GM19239 (cell line): ENCODE measurements at places on chromosomes 5 and 9.

GRCh38 chr5:153534102-153534501, 43.6 kb downstream of the GRIA1 start:
- DNase-seq: no peak

DNA sequence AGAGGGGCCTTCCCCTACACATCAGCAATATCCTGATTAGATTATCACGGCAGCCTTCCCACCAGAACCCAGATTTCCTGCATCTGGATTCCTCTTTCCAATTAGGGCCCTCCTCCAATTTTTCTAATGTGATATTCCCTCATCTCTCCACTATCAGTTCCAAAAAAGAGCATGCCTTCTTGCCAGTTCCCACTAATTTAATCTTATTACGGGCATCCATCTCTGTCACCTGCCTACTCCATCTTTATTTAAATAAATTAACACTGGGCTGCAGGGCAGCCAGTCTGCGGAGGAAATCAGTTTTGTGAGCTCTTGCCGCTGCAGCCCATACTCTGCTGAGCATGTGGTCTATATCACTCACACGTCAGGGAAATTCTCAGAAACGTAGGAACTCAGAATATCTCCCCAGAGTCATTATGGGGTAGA, 16.6 kb upstream of the FBP2 start:
- no peak for DNase-seq

GRCh38 chr5:40033009-40033408, 608.2 kb upstream of the DAB2 start:
- DNase-seq: no peak

DNA sequence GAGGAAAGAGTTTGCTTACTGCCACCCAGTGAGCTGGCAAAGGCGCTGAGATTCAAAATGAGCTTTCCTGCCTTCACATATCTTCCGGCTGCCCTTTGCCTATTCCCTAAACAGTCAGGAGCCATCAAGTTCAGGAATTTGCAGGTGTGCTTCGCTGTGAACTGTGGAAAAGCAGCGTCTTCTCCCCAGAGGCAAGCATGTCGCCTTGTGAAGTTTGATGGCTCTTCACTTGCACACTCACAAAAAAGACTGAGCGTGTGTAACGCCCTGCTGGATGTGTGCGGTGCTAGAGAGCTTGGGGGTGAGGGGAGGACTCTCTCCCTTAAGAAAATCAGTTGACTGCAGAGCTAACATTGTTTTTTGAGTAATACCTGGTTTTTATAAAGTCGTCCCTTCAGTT, 288.7 kb downstream of the DOCK8 start:
- no peak for DNase-seq

GRCh38 chr5:2697446-2698200, 53.9 kb downstream of the IRX2 start:
- DNase-seq: no peak

- no peak for DNase-seq
These were observed 64.2 kb upstream of the GPR151 start for GRCh38 chr5:146580237-146580636.

DNA sequence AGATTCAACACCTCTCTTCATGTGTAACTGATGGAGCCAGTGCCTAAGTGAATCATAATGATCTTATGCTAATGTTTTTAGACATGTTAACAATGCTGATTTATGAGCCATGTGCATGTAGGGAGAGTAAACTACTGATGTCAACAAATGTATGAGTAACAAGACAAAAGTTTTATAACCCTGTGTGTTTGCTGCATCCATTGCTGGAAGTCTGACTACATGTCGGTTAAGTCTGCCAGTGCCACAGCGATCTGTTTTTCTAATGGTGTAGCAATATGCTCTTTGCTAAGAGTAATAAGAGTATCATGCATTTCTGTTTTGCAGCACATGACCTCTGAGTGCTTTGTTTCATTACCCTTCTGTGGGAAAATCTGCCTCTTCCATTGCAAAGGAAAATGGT, 26.4 kb upstream of the TMOD1 start:
- DNase-seq: no peak

DNA sequence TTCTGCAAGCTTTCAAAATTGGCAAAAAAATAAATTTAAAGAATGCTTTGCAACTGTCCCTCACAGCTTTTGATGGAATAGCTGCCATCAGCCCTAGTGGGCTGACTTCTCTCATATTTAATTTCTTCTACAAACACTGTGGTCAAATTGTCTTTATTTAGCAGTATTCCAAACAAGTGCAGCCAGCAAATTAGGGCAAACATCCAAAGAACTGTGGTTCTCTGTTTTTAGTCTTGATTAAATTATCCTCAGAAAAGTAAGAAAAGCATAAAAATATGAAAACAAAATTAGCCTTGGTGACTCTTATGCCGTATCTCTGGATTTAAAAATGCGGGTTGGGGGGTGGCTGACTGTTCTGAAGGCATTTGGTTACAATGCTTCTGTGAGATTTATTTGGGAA, 95.8 kb upstream of the RETREG1 start:
- no peak for DNase-seq

- DNase-seq: peak; percentile 41
These were observed 109.7 kb upstream of the LHFPL2 start for GRCh38 chr5:78758169-78758839.

GRCh38 chr9:37187713-37188439, 67.5 kb downstream of the ZCCHC7 start:
- DNase-seq: peak; percentile 24

GRCh38 chr9:106878081-106878837, 15.3 kb downstream of the ZNF462 start:
- DNase-seq: no peak

- DNase-seq: no peak
These were observed 102.6 kb upstream of the TBC1D2 start for GRCh38 chr9:98357921-98358535.

DNA sequence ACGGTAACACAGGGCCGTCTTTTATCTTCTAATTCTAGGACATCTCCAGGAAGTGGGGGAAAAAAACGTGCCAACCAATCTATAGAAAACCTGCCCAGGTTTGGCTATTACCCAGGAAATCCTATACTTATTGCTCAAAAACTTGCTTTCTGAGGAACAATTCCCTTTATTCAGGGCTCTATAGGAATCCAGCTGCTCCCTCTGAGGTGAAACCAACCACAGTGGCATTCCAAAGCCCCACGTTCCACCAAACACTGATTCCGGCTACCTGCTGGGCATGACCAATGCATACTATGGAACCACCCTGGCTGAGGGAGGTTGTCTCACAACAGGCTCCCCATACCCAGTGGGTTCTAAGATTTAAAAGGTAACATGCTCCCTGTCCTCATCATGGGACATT, 57.6 kb downstream of the GLIS3 start:
- no peak for DNase-seq

DNA sequence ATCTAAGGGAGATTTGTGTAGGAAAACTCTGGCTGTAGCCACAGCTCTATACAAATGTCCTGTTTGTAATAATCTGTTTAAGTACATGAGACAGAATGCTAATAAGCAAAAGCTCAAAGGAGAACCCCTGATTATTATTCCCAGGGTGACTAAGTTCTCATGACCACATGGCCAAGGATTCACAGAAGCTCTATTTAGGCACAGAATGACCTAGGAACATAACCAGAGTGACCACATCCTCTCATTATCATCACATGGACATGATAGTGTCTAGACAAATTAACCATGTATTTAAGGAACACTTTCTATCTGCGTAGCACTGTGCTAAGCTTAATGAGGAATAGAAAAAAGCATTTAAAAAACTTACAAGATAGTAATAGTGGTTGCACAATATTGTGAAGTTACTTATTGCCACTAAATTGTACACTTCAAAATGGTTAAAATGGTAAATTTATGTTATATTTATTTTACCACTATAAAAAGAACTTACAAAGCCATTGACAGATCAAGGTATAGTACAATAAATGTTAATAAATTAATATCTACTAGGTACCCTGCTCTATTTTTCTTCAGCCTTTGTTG, 56.3 kb downstream of the STX17 start:
- DNase-seq: no peak

DNA sequence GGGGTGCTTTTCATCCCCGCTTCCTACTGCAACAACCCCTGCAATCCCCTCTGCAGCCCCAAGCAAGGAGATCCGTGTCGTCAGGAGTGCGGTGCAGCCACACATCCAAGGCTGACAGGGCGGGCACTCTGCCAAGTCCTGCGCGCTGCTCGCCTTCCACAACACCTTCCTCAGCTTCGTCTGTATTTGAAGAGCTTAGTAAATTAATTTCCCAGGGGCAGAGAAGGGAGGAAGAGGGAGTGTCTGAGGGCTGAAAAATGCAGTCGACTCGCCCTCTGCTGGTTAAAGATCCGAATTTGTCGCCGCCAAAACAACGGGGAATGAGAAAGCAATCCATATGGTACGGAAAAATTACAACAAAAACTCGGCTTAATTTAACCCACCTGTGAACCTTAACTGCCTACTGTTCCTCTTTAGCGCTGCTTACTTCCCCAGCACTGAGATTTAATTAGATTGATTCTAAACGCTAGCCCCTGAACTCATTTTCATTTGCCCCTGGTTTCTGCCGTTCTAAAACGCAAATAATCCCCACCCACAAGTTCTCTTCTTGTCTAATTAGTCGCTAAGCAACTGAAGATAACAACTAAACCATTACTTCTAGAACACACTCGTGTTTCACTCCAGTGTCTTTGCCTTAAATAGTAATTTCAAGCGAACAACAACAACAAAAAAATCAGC, 10.9 kb upstream of the PCDHB1 start:
- no peak for DNase-seq

DNA sequence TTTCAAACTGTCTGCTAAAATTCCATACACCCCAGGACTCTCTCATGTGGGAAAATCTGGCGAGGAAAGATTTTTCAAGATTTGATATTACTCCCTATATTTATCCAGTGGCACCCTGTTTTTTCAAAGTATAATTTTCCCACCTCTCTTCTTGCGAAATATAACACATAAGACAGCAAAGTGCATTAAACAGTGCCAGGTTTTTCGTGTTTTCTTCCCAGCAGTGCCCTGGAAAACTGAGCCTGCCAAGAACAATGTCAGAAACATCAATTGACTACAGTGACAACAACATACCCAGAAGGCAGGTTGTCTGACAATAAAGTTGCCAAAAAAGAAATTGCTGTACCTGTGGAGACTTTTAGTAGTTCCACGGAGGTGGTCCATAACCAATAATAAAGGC, 545.0 kb upstream of the ZNF608 start:
- no peak for DNase-seq

GRCh38 chr9:17906841-17907778, 328.2 kb downstream of the SH3GL2 start:
- DNase-seq: no peak

GRCh38 chr9:128365525-128365924, 5.6 kb upstream of the URM1 start:
- DNase-seq: no peak

GRCh38 chr9:3936520-3937235, 363.2 kb downstream of the GLIS3 start:
- DNase-seq: no peak

GRCh38 chr5:136909906-136910305, 544.6 kb upstream of the TRPC7 start:
- DNase-seq: no peak

- no peak for DNase-seq
These were observed 77.0 kb downstream of the CSNK1A1 start for GRCh38 chr5:149474198-149474597.

GRCh38 chr9:37538099-37538498, 38.1 kb downstream of the FBXO10 start:
- DNase-seq: no peak

DNA sequence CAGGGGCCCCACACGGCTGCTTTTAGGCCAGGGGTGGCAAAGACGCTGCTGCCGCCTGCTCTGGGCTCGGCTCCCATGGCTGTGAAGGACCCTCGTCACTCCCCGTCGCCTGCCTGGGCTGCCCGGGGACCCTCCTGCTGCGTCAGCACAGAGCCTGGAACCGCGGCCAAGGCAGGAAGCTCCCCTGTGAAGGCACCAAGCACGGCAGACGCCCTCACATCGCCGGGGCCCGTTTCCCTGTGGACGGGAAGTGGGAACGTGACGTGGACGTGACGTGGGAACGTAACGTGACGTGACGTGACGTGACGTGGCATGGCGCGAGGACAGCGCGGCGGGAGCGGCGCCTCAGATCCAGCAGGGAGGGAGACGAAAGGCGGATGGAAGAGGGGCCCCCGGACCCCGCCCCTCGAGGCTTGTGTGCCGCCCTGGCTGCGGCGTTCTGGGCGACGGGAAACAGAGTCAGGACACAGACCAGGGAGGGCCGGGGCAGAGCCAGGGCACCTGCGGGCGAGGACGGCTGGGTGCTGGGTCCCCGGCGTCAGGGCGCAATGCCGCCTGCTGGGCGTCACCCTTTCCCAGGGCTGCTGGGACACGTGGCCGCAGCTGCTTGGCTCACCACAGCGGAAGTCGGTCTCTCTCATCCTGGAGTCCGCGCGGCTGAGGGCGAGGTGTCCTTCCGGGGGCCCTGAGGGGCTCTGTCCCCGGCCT, 53.1 kb downstream of the MRPL36 start:
- DNase-seq: no peak

- no peak for DNase-seq
These were observed 86.4 kb downstream of the MED10 start for GRCh38 chr5:6291961-6292360.

DNA sequence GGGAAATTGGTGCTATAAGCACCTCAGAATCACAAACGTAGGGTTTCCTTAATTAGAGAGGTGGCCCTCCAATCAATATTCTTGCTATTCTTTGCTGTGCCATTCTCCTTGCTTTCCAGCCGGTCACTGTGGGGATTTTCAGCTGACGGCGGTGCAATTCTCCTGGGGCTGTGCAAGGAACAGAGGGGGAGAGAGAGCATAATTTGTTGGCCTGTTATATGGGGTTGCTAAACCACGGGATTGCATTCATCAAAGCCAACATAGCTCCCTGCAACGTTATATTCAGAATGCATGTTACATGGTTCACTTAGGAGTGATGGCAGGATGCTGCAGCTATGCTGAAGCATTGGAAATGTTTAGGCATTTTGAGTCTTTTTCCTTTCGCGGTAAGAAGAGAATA, 441.3 kb upstream of the CLINT1 start:
- no peak for DNase-seq

DNA sequence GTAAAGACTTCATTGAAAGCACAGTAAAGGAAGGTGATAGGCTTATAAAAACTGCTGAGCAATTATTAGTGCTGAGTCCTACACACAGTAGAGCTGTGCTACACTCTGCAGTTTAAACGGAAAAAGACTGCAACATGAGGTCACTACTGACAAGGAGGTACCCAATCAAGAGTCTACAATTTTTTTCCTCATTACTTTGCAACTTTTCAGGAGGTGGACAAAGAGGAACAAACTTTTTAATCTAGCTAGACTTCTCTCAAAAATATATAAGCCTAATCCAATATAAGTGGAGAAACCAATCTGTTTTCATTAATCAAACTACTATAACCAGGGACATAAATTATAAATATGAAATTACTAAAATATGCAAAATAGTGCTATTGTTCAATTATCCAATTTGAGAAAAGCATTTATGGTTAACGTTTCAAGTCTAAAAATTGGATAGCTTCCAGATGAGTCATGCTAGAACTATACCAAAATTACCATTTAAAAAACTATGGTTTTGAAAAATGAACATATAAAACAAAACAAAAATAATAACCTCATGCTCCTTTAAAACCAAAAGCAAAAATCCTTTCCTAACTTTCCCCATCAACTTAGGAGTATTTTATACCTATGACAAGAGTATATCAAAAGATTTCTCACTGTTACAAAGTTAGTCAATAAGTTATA, 37.7 kb downstream of the FAM13B start:
- DNase-seq: no peak

- no peak for DNase-seq
These were observed 65.8 kb downstream of the MEIKIN start for GRCh38 chr5:131879705-131880104.

GRCh38 chr5:139574641-139575312, 13.6 kb downstream of the UBE2D2 start:
- DNase-seq: no peak

- no peak for DNase-seq
These were observed 38.1 kb upstream of the CD180 start for GRCh38 chr5:67234671-67235176.

GRCh38 chr5:124253203-124253810, 493.1 kb downstream of the ZNF608 start:
- no peak for DNase-seq
